HCEC 1CT (cell line): ENCODE measurements at places on chromosomes 2 and 18.

GRCh38 chr2:111160758-111161157, 40.0 kb downstream of the BCL2L11 start:
- peak; percentile 88 for DNase-seq

- no peak for DNase-seq
These were observed 191.9 kb upstream of the FN1 start for GRCh38 chr2:215627771-215628170.

GRCh38 chr2:18980104-18980785, 378.2 kb downstream of the OSR1 start:
- DNase-seq: no peak

GRCh38 chr2:8334866-8335325, 347.0 kb upstream of the ID2 start:
- no peak for DNase-seq

DNA sequence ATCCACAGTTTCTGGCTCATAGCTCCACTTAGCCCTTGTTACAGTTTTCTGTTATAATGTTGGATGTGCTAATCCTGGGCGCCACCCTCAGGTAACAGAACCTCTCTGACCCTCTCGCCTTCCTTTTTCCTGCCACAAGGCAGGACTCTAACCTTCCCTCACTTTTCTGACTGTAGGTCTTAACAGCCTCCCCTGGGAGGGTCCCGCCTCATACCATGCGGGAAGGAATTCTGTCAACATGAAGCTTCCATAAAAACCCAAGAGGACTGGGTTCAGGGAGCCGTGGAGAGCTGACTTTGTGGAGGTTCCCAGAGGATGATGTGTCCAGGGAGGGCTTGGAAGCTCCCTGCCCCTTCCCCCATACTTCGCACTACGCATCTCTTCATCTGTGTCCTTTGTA, 11.9 kb upstream of the RAB17 start:
- DNase-seq: no peak

- DNase-seq: no peak
These were observed 599.2 kb downstream of the NR4A2 start for GRCh38 chr2:155733091-155733853.

DNA sequence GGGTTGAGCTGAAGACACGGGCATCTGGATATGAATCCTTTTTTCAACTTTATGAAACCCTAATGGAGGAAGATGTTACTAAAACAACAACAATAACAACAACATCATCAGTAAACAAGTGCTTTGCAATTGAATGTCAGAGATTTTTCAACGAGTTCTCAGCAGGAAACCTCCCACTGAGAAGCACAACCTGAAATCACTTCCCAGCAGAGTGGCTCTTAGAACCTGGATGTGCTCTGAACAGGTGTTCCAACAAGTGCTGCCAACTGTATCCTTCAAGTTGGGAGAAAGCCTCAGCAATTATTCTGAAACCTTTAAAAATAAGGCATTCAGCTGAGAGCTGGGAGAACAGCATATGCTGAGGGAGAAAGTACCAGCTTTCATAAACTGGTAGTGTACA, 1622.7 kb upstream of the CELF4 start:
- DNase-seq: no peak

DNA sequence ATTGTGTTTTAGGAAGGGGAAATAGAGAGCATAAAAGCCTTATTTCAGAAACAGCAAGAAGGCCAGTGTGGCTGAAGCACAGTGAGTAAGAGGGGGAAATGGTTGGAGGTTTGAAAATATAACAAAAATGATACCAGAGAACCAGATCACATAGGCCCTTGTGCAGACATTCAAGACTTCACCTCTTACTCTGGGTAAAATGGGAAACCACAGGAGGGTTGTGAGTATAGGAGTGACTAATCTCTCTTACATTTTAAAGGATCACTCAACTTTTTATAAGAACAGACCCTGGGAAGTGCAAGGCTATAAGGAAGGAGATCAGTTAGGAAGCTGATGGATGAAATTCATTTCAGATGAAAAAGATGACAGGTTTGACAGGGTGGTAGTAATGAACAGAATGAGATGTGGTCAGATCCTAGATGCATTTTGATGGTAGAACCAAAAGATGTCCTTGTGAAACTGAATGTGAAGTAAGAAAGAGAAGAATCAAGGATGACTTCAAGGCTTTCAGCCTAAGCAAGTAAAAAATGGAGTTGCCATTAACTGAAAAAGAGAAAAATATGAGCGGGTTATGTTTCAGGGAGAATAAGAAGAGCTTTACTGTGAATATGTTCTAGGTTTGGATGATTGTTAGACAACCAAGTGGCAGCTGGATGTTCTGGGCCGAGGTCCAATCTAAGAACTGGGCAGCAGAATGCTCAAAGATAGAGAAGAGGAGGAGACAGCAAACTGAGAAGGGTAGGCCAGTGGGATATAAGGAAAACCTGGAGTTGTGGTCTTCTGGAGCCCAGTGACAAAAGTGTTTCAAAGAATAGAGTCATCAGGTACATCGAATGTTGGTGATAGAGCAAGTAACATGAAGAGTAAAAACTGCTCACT, 65.1 kb downstream of the USP40 start:
- DNase-seq: peak; percentile 46
